ENCODE measurements at places on chromosomes 5 and 9.

DNA sequence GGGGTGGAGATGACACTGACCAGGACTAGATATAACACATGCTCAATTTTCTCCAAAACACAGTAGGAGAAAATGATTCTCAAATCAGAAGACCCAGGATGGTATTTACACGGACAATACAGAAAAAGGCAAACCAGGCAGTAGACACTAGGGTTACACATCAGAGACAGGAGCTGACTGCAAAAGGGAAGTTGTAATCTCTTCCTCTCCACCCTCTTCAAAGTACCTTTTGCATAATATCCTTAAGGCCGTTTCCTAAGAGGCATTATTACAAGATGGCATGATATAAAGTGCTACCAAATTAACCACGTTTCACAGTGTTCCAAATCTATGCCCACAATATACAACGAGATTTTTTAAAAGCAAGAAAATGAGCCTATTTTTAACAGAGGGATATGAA lies 39.2 kb downstream of the YIPF5 start:
- no peak for DNase-seq

- DNase-seq, result no peak
These were observed 326.9 kb upstream of the PUM3 start for GRCh38 chr9:3170819-3171218.

- DNase-seq, result no peak
These were observed 21.0 kb upstream of the FOXE1 start for GRCh38 chr9:97831843-97832636.

DNA sequence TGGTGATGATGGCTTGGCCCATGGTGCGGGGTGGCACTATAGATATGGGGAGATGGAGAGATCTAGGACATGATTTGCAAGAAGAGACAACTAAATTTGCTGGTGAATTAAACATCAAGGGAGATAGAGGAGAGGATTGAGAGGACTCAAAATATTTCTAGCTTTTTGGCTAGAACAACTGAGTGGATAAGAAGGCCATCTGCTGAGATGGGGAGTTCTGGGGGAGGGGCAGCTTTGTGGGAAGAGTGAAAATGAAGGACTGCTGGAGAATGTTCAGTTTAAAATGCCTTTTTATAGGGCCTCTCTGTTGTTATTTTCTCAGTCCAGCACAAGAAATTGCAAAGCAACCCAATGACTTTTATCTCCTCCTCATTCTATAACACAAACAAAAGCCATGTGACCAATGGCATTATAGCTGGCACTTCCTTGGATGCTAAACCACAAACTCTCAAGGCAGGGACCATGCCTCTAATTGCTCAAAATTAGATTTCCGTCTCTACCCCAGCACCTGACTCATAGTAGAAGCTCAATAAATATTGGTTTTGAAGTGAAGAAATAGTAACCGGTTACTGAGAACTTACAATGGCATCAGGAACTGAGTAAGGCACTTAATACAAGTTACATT lies 29.8 kb downstream of the JAKMIP2 start:
- no peak for DNase-seq

DNA sequence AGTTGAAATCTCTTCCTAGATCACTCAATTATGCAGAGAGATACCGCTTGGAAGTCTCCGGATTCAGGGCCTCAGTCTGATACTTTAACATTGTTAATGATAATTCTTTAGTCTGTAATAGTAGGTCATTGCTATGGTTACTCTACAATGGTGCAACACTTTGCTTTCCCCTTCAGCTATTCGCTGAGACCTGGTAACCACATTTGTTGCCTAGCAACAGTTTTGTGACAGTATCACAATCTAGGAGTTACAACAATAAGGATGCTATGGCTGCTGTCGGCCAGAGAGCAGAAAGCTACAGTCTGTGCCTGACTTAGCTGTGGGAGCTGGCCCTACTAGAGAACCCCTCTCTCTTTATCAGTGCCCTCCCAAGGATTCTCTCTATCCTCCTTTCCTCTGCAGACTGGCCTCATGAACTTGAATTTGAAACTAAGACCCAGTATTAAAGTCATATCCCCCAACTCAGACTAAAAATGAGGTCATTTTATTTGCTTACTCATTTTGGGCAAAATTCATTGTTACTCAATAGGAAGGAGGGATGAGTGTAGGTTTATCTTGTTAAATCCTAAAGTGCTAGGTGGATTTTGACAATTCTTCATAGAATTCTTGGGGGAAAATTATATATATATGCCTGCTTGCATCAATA lies 39.3 kb downstream of the NR2F1 start:
- DNase-seq, result peak; percentile 73

DNA sequence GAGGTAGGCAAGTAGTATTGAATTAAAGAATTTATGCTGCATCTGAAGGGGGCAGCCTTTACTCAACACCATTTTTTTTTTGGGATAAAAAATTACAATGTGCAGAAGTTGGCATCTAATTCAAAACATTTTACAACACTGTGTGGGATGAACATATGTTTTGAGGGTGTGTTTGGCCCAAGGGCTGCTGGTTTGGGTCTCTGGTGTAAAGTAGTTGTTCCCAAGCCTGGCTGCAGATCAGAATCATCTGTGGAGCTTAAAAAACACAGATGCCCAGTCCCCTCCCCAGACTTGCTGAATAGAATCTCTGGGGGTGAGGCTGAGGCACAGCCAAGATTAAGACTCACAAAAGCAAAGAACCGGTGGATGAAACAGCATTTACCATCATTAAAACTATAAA lies 33.0 kb upstream of the PDZD2 start:
- DNase-seq, result peak; percentile 48

DNA sequence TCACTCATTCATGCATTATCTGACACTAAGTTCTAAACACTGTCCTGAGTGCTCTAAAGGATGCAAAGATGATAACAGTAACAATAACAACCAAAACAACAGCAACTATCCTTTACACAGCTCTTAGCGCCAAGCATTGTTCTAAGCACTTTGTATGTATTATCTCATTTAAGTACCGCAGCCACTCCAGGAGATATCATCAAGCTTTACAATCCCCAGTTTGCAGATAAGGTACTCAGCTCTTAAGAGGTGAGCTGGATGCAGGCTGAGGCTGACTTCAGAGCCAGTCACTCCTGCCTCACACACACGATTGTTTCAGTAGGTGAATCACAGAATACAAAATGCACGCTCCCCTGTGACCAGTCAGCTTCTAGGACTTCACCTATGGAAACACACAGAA lies 141.8 kb downstream of the PAX5 start:
- no peak for DNase-seq

- DNase-seq, result no peak
These were observed 35.1 kb downstream of the GRIA1 start for GRCh38 chr5:153525536-153525935.

- DNase-seq, result no peak
These were observed 54.9 kb upstream of the PITX1 start for GRCh38 chr5:135088911-135089310.

DNA sequence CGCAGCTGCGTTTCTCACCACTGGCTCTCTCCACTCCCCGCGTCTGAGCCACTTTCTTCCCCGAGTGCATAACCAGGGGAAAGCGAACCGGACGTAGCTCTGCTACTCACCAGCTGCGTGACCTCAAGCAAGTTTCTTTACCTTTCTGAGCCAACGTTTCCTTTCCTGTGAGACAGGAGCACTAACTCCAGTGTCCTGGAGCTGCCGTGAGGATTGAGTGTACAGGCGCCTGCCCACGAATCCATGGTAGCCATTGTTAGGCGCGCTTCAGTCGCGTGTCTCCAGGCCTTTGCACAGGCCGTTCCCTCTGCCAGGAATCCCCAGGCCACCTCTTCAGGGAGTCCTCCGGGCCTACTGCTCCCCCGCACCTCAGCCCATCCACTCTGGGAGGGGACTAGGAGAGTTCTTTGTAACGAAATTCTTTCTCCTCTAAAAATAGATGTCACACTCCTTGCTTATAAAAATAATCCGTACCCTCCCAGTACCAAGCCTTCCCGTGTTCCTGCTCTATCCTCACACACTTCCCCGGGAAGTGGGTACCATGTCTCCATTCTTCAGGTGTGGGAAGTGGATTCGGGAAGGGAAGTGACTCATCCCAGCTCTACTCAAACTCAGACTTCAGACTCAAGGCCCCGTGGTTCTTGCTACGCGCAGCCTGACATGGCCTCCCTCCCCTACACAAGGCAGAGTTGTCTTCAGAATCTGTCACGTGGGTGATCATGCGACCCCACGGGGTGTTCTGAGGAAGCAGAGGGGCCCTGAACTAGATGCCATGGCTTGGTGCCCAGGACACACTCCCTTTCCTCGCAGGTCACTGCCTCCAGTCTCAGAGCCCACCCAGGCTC lies 16.1 kb upstream of the CRB2 start:
- DNase-seq, result no peak

GRCh38 chr5:7398596-7399280 lies 2.8 kb downstream of the ADCY2 start:
- DNase-seq, result no peak

DNA sequence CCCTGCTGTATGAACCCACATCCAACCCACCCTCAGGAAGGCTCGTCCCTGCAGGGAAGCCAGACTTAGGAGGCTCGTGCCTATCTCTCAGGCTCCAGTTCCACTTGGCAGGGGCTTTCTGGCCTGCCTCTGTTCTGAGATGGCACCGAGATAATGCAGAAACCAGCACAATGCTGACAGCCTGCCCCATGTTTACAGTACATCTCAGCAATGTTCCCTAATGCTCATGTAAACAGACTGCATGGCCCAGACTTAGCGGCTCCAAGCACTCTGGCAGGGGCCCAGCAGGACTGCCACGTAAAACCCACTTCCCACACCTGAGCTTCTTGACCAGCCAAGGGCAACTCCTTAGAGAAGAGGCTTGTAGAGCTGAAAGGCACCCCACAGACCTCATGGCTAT lies 499.5 kb upstream of the BRINP1 start:
- DNase-seq, result no peak

- DNase-seq, result no peak
These were observed 12.4 kb downstream of the CARD19 start for GRCh38 chr9:93108291-93109041.

DNA sequence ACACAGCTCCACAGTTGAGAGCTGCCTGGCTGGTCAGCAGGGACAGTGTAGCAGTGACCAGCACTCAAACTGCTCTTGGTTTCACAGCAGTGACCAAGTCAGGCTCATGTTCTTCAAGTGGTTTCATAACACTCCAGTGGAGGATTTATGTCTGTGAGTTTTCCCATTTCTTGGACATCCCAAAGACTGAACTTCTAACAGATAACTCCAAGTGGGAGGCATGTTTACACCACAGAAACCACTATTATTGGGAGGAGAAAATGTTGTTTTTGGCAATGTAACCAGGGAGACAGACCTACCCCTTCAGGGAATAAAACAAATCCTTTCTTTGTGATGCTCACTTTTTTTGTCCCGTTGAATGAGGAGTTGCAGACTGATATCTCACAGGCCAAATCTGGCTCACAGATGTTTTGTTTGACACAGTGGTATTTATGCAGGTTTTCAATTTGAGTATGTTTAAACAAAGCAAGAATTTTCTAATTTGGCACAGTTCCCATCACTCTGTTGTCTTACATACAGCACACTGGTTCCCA lies 141.5 kb downstream of the RMI1 start:
- DNase-seq, result no peak

GRCh38 chr5:142356716-142357468 lies 32.1 kb upstream of the SPRY4 start:
- DNase-seq, result peak; percentile 30

- no peak for DNase-seq
These were observed 92.4 kb downstream of the UNC13B start for GRCh38 chr9:35254237-35254636.

- peak; percentile 32 for DNase-seq
These were observed 828.1 kb upstream of the GRAMD2B start for GRCh38 chr5:125595095-125595494.

DNA sequence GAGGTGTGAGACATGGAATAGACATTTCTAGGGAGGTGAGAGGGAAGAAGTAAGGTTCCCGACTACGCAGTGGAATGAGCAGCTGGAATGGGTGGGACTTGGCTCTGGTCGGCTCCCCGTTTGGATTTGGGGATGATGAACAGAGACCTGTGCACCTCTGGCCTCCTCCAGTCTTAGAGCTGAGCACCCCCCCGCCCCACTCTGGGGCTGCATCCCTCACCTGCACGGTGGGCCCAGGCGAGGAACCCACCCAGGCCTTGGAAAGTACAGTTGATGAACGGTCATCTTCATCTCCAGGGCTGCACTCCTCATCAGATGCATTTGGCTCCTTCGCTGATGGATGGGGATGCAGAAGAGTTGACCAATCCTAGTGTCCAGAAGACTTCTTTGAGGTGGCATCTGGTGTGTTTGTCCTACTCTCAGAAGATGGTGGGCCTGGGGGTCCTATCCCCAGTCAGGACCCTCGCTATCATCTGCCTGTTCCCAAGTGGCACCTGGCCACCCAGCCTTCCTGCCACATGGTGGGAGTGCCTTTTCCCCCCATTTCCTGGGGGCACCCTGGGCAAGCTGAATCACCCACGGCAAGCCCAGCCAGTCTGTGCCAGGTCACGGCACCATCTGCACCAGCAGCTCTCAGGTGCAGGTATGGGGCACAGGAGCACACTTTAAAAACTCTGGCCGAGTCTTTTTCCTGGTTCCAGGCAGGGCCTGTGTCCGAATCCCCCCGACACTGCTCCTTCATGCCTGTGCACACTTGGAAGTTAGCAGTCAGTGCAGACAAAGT lies 70.5 kb downstream of the GTF3C4 start:
- no peak for DNase-seq

GRCh38 chr9:131349522-131349880 lies 44.4 kb upstream of the PRRC2B start:
- no peak for DNase-seq

DNA sequence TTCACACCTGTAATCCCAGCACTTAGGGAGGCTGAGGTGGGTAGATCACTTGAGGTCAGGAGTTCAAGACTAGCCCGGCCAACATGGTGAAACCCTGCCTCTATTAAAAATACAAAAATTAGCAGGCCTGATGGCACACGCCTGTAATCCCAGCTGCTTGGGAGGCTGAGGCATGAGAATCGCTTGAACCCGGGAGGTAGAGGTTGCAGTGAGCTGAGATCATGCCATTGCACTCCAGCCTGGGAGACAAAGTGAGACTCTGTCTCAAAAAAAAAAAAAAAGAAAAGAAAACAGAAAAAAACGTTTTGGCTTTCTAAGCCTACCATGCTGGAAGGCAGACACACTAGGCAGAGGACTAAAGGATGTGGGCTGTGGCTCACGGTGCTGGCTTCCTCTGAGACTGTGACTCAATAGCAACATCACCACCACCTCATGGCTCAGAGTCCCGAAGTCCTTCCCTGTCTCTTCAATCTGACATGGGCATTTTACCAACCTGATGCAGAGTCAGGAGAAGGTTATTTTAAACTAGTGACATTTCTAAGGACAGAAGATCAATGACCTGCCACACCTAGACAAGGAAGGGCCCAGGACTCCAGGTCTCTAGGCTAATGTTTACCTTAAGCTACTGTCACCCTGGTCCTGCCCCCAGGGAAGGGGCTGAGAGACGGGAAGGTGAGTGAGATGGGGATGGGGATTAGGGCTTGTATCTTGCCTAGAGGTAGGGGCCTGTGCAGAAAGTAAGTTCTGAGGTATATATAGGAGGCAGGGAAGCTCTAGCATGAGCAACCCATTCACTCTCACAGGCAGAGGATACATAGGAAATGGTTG lies 3.7 kb downstream of the ECSCR start:
- no peak for DNase-seq

Measured in hippocampal formation (tissue), 2 donors.